Activated CD4-positive, alpha-beta T cell treated with anti-CD3 and anti-CD28 coated beads, Interleukin-2, amount 10 ng/mL, durations not matched to agents 7 days and 5 days (primary cell): ENCODE measurements at places on chromosomes 1 and 21. TPM values are rescaled to one million over a fixed set of nuclear protein-coding genes. Genes with fewer than 3 reads are reported as not detected.
A peak's percentile ranks its signal among the peaks of the same experiment; 100 is the strongest.

- peaks cover 12% of the 10 kb centered on the region for H3K36me3 ChIP-seq
- no peak for DNase-seq
- H3K27me3 ChIP-seq: no peaks in the 10 kb centered on the region
- H3K27ac ChIP-seq: no peak overlapping the region
- H3K4me3 ChIP-seq: no peak overlapping the region
Measured at GRCh38 chr1:224256640-224257039, 73.3 kb downstream of the NVL start.

DNA sequence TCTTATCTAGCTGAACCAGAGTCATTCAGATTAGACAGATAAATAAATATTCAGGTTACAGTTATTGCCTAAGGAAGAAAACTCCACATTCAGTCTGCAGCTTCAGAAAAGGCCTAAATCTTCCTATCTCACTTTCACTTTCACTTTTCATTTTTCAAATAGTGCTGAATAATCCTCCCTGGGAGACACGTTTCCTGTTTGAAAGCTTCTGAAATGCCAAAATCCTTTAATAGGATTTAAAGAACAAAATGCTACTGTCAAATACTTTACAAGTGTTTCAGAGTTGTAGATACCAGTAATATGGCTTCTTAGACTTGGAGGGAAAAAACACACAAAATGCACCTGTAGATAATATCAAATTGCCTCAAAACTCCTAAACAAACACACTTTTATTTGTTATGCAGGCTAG lies 3.9 kb downstream of the PSMB2 start:
- no peaks in the 10 kb centered on the region for H3K27me3 ChIP-seq
- H3K4me3 ChIP-seq: peak overlapping the region; percentile 81
- H3K36me3 ChIP-seq: peaks cover 20% of the 10 kb centered on the region
- peaks cover 44% of the 10 kb centered on the region for H3K4me1 ChIP-seq
- peak overlapping the region; percentile 94 for H3K27ac ChIP-seq

DNA sequence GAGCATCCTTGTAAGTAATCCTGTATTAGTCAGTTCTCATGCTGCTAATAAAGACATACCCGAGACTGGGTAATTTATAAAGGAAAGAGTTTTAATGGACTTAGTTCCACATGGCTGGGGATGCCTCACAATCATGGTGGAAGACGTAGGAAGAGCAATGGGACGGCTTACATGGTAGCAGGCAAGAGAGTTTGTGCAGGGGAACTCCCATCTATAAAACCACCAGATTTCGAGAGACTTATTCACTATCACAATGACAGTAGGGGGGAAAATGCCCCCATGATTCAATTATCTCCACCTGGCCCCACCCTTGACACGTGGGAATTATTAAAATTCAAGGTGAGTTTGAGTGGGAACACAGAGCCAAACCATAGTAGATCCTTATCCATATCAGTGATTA lies 124.7 kb downstream of the HIVEP3 start:
- no peak overlapping the region for H3K4me3 ChIP-seq
- H3K36me3 ChIP-seq: peaks cover 18% of the 10 kb centered on the region
- no peak for DNase-seq
- peaks cover 64% of the 10 kb centered on the region for H3K4me1 ChIP-seq

- H3K27ac ChIP-seq: no peak overlapping the region
- no peaks in the 10 kb centered on the region for H3K36me3 ChIP-seq
- H3K4me1 ChIP-seq: no peaks in the 10 kb centered on the region
- DNase-seq: no peak
Measured at GRCh38 chr1:168621356-168621755, 45.0 kb downstream of the XCL1 start.

- no peaks in the 10 kb centered on the region for H3K36me3 ChIP-seq
- DNase-seq: no peak
- H3K27me3 ChIP-seq: peaks cover 12% of the 10 kb centered on the region
- no peaks in the 10 kb centered on the region for H3K4me1 ChIP-seq
Measured at GRCh38 chr1:60870269-60870865, 212.0 kb upstream of the NFIA start.

DNA sequence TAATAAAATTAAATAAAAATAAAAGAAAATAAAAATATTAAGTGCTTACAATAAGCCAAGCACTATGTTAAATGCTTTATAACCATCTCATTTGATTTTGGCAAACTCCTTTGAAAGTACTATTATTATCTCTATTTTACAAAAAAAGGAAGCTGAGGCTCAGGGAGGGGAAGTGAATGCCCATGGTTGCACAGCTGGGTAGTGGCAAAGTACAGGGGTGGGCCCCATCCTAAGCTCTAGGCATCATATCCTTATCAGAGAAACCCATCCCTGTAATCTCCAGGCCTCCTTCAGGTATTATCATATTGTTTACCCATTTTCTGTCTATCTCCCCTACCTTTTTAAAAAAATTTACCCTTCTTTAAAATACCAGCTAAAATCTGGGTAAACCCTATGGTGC lies 2.3 kb upstream of the MED18 start:
- H3K27me3 ChIP-seq: peaks cover under 1% of the 10 kb centered on the region
- H3K27ac ChIP-seq: no peak overlapping the region
- no peak for DNase-seq
- H3K36me3 ChIP-seq: peaks cover 12% of the 10 kb centered on the region
- no peak overlapping the region for H3K4me3 ChIP-seq
- peaks cover 28% of the 10 kb centered on the region for H3K4me1 ChIP-seq

Gene MANEAL
- total RNA-seq: 1.5 TPM

- H3K36me3 ChIP-seq: peaks cover 2% of the 10 kb centered on the region
- no peak overlapping the region for H3K4me3 ChIP-seq
- H3K4me1 ChIP-seq: peaks cover 11% of the 10 kb centered on the region
- DNase-seq: no peak
Measured at GRCh38 chr1:111269825-111270406, 20.7 kb upstream of the CHIA start.

DNA sequence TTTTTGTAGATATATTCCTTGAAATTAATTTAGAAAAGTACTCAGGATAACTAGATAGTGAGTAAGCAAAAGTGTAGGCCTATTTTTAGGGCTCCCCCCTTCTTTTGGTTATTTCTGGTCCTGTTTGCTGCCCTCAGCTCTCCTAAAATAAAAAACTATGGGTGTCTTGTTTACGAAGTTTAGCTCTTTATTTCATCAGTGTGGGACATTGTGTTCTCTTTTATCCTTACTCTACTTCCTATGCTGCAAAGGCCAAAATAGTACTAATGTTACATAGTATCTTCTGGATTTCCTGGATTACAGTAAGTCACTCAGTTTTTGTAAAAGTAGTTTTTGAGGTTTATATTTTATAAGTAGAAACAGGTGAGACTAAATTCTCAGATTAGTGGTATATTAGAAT lies 15.4 kb downstream of the CEP350 start:
- H3K27ac ChIP-seq: no peak overlapping the region
- H3K36me3 ChIP-seq: peaks cover 40% of the 10 kb centered on the region
- peaks cover 22% of the 10 kb centered on the region for H3K4me1 ChIP-seq
- DNase-seq: no peak

DNA sequence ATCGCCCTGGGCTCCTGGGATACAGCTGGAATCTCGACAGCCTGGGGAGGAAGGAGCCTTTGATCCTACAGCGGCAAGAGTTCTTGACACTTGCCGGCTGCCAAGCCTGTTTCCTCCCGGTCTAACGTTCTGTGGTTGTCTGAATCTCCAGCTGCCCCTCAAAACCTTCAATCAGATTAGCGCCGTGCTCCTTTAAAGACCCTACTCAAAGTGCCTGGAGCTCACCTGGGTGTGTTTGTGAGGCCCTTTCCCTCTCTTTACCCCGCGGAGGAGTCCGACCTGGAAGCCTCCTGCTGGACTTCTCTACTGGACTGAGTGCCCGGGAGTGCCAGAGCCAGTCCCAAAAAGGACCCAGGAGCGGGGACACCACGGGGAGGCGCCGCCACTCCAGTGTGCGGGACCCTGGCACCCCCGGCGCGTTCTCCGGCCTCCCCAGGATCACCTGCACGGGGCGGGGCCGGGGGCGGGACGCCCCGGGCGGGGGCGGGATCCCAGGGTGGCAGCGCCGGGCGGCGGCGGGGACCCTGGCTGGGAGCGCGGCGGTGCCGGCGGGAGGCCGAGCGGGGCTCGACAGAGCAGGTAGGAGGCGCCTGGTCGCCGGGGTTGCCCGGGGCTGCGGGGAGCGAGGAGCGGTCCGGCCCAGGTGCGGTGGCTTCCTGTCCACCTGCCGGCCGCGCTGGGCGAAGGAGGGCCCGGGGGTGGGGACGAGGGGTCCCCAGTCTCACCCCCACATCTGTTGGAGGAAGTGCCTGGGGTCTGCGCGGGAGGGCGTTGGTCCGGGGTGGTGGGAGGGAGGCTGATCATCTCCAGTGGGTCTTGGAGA lies at the start of gene NCMAP:
Gene NCMAP, plus strand, starts transcription at position 497 of the 823 bp plus-strand sequence. CDS start 39,344 bp downstream, outside the sequence.
- H3K36me3 ChIP-seq: no peaks in the 10 kb centered on the region
- peaks cover 18% of the 10 kb centered on the region for H3K4me1 ChIP-seq
- H3K27me3 ChIP-seq: peaks cover 36% of the 10 kb centered on the region
- peak within 1 kb of the TSS; percentile 19 for H3K4me3 ChIP-seq
- no peak within 1 kb of the TSS for H3K27ac ChIP-seq

- H3K36me3 ChIP-seq: no peaks in the 10 kb centered on the region
- peaks cover 4% of the 10 kb centered on the region for H3K27me3 ChIP-seq
- H3K4me3 ChIP-seq: no peak overlapping the region
- H3K4me1 ChIP-seq: no peaks in the 10 kb centered on the region
- no peak for DNase-seq
- H3K27ac ChIP-seq: no peak overlapping the region
Measured at GRCh38 chr1:166140251-166140650, 26.6 kb downstream of the FAM78B start.

Gene KCNN3
- not detected for total RNA-seq

DNA sequence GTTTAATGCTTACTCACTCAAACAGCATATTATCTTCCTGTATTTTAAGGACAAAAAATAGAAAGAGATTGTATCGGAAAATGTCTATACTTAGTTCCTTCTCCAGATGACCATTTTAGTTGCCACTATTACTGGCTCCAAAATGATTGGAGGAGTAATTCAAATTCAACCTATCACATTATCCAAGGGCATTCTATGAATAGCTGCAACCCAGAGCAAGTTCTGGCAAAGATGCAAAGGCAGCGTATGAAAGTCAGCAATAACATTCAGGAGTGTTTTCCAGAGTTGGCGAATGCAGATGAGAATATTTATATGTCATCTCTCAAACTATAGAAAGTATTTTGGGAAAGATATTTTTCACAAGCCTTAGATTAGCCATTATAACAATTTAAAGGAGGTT lies 389.8 kb upstream of the ADGRL2 start:
- no peaks in the 10 kb centered on the region for H3K27me3 ChIP-seq
- H3K27ac ChIP-seq: no peak overlapping the region
- H3K4me1 ChIP-seq: no peaks in the 10 kb centered on the region
- DNase-seq: no peak
- H3K36me3 ChIP-seq: no peaks in the 10 kb centered on the region
- no peak overlapping the region for H3K4me3 ChIP-seq

Gene KCNJ9
- not detected for total RNA-seq

- DNase-seq: no peak
- H3K4me3 ChIP-seq: no peak overlapping the region
- peaks cover 4% of the 10 kb centered on the region for H3K36me3 ChIP-seq
- H3K4me1 ChIP-seq: peaks cover 19% of the 10 kb centered on the region
- no peak overlapping the region for H3K27ac ChIP-seq
- H3K27me3 ChIP-seq: no peaks in the 10 kb centered on the region
Measured at GRCh38 chr1:20936621-20937020, 149.5 kb upstream of the HP1BP3 start.

Gene HPDL
- 6.5 TPM for total RNA-seq

Gene STX12
- total RNA-seq: 28.7 TPM

Gene ZBTB8A
- total RNA-seq: 0.20 TPM

Gene RIPK4
- total RNA-seq: 0.07 TPM
